ENCODE measurements at places on chromosomes 7 and 10. TPM values are rescaled to one million over a fixed set of nuclear protein-coding genes. Genes with fewer than 3 reads are reported as not detected.

Gene LLCFC1
- total RNA-seq: not detected

Gene EGR2
- 0.14 TPM for total RNA-seq

DNA sequence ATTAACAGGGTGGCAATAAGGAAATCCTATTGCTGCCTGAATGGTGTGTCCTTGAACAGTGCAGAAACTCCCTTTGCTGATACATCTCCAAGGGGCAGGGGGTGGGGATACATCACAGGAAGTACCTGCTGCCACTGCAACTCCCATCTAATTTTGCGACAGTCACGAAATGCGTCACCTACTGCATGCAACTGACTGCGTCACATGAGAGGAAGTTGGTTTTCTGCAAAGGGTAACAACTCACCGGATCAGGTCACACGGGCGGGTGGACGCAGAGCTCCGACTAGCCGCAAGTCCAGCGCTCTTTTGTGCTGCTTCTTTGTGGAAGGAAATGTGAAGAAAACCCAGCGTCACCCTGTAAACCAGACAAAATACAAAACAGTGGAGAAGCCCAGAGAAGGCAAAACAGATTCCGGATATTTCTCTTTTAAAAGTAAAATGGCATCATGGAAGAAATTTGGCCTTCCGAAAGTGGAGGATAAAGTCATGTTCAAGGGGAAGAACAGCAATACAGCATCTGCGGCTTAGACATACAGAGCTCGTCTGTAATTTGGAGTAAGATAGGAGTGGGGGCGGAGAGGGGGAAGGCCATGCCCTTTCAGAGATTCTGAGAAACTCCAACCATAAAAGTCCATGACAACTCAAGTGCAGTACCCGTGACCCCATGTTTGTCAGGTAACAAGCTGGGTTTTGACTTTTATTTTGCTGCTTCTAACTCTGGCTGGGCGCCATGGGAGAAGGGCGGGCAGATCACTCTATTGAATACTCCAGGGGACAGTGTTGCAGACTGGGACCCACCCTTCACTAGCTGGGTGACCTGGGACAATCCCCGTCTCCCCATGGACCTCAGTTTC lies 32.3 kb upstream of the PLEKHS1 start:
- DNase-seq: no peak

- DNase-seq: no peak
Observed at GRCh38 chr7:33968591-33968990, 63.3 kb downstream of the BMPER start.
